ENCODE measurements at places on chromosomes 11 and 22. TPM values are rescaled to one million over a fixed set of nuclear protein-coding genes. Genes with fewer than 3 reads are reported as not detected.

The MAJIN gene
- total RNA-seq, result not detected

The ENTHD1 gene
- total RNA-seq, result 0.11 TPM

The RAB38 gene
- total RNA-seq, result 2.0 TPM

The OR8D4 gene
- total RNA-seq, result not detected

The INS gene
- not detected for total RNA-seq

The PUS3 gene
- total RNA-seq, result 17.0 TPM

Data from activated T-helper 2 cell treated with anti-CD3 and anti-CD28 coated beads, Interferon-gamma antibody, Interleukin-2, Interleukin-4, amounts not matched to agents 10 μg/mL and 5 μg/mL and 100 μg/mL, durations not matched to agents 14 hours and 24 hours and 36 hours (primary cell).